ENCODE measurements at places on chromosomes 4 and X.

DNA sequence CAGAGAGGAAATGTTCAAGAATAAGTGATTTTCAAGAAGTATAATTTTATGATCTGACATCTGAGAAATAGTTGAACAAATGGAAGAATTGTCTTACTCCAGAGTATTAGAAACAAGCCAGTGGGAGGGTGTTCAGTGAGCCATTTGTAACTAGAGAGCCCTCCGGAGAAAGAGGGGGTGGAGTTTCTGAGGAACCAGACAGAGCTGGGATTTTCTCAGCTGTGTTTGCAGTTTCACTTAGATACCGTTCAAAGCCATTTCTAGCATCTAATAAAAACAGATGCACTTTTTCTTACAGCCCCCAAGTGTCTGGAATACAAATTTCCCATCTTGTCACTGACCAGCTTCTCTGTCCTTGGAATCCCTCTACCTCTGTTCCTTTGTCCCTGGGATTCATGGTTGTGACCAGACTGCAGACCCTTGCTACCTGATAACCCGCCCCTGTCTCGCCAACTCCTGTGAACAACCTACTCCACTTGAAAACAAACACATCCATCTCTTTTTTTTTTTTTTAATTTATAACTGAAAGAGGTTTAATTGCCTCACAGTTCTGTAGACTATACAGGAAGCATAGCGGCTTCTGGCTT is 132.8 kb upstream of the KLF3 start:
- no peak for DNase-seq

DNA sequence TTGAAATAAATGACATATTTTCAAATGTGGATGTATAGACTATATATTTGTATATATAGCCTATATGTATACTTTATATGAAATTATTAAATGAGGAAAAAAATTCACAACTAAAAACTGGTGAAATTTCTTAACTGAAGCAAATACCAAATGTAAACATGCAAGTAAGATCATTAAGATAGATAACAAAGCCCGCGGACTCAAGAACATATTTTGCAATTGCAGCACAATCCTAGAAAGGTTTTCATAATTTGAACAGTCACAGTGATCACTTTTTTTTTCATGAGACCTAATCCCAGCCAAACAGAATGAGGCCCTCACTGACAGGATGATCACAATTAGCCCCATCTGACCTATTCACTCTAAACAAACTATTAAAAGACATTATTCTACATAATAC is 123.2 kb downstream of the SPOCK3 start:
- DNase-seq: no peak

- peak; percentile 58 for DNase-seq
These were observed 62.2 kb downstream of the ANXA3 start for GRCh38 chr4:78613522-78614321.

DNA sequence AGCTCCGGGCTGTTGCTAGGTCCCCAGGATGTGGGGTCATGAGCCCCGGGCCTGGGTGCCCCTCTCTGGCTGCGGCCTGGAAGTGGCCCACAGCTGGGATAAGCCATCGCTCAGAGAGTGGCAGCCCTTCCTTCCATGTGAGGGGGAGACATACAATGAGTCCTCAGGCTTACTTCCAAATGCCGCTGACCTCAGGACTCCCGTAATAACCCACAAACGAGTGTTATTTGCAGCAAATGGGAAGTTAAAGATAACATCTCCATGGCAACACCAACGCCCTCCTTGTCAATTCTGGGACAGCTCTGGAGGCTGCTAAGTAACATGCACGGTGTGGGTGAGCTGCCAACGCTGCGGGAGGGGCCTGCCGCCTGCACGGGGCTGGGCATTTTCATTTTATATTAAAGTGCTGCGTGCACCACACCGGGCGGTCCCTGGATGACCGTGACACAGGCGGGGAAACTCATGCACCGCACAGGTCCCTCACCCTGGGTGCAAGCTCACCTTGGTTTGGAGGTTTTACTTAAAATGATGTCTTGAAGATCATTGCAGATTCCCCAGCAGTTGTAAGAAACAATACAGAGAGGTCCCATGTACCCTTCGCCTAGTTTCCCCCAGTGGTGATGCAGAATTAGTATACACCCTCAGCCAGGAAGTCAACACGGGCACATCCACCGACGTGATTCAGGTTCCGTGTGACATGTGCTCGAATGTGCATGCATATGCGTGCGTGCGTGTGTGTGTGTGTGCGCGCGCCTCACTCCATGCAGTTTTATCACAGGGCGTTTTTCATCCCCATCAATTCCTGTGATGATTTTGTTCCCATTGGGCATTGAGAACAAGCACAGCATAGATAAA is 79.4 kb downstream of the ABLIM2 start:
- DNase-seq: peak; percentile 87

GRCh38 chrX:151713849-151714248 is 2.0 kb upstream of the FATE1 start:
- DNase-seq: peak; percentile 30

DNA sequence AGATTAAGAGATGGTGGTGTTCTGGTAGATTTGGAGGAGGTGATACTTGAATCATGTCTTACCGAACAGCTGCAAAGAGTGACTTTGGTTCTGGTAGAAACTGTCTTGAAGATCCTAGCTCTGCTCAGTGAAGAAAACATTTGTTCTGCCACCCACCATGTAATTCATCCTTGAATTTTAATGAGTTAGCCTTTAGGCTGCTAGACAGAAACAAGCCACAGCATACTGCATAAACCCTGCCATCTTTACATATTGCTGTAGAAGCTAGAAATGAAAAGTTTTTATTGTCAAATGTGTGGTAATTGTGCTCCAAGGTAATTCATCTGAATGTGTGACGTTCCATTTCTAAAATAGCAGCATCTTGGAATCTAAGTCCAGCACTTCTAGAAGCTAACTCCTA is 161.0 kb upstream of the RAPGEF2 start:
- no peak for DNase-seq

- DNase-seq: no peak
These were observed 91.3 kb downstream of the GUCY2F start for GRCh38 chrX:109390556-109390955.

DNA sequence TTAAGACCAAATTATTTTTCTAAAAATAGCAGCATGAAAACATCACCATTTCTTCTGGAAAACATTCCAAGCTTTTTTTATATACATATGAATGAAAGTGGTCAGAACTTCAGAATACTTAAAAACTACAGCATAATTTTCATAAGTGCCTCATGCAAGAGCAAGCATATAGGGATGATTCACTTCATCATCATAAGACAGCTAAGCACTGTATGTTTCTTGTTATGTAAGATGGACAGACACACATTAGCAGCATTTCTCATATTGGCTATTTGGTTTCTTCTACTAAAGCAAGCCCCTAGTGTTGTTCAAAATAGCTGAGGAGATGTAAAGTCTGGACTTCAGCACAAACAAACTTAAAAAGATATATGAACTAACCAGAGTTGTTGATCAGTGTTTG is 213.1 kb upstream of the NOCT start:
- DNase-seq: no peak

- peak; percentile 16 for DNase-seq
These were observed 461 bp downstream of the FBXW7 start for GRCh38 chr4:152535360-152535902.

GRCh38 chrX:114028907-114029662 is 554.8 kb upstream of the HTR2C start:
- DNase-seq: no peak

Data from hematopoietic multipotent progenitor cell treated with erythropoietin and hydrocortisone succinate and interleukin-3 and kit ligand, for 6 days (in vitro differentiated cells).